ENCODE measurements at places on chromosomes 16 and 17.

DNA sequence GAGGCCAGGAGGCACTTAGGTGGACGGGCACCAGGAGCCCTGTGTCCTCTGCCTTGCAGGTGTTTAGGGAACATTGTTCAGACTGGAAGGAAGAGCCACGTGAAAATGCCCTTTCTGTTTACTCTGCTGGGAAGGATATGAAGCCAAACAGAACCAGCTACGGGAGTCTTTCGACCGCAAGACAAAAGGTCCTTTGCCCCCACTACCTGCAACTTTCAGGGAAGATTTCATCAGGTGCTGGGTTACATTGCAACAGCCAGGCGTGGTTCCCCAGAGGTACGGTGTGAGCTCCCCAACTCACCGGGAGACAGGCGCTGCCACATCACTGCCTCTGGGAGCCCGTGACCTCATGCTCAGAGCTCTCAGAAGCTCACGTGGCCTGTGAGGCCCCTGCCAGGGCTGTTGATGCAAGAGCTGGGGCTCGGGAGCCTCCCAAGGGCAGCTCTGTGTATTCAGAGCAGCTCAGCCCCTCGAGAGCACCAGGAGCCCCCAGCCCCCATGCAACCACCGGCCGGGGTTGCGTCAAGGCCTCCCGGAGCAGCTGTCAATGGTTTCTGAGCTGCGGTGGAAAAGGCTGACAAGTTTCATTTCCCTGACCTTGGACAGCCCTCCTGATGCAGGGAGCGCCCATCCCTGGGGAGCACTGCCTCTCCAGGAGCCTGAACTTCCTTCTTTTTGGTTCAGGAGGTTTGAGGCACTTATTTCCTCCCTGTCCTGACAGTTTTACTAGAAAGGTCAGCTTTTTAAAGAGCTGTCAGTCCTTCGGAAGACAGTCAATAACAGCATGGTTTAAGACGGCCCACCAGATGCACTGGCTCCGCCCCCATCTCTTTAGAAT is 42.1 kb downstream of the TBC1D16 start:
- DNase-seq = no peak

GRCh38 chr17:77601054-77601979 is 357.2 kb upstream of the TNRC6C start:
- DNase-seq = no peak

DNA sequence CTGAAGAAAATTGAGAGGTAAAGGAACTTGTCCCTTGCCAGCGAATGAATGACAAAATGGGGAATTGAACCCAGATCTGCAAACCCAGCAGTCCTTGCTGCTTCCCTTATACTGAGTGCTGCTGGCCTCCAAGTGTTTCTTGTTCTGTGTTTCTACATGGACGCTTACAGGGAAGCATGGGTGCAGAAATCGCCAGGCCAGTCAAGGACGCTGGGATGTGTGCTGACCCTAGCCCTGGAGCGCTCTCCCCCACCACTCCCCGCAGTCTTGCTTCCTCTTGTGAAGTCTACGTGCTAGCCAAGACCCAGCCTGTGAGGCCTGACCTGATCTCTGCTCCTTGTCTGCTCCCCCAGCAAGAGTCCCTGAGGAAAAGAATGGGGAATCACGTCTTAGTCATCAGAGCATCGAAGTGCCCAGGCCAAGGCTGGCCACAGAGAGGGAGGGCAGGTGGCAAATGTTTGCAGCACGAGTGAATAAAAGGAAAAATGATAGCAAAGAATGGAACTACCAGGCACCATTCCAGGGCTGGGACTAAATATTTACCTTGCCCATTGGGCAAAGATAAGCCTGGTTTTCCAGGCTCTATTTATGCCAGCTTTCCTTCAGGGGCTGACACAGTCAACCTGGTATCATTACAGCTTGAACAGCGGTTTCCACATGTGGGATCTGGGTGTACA is 17.4 kb downstream of the CA4 start:
- no peak for DNase-seq

GRCh38 chr16:87688876-87689815 is 76.6 kb downstream of the KLHDC4 start:
- no peak for DNase-seq

GRCh38 chr17:73954951-73955350 is 248.5 kb upstream of the RPL38 start:
- DNase-seq = no peak

- DNase-seq = no peak
Measured at GRCh38 chr16:85151603-85152413, 39.5 kb upstream of the CIBAR2 start.

DNA sequence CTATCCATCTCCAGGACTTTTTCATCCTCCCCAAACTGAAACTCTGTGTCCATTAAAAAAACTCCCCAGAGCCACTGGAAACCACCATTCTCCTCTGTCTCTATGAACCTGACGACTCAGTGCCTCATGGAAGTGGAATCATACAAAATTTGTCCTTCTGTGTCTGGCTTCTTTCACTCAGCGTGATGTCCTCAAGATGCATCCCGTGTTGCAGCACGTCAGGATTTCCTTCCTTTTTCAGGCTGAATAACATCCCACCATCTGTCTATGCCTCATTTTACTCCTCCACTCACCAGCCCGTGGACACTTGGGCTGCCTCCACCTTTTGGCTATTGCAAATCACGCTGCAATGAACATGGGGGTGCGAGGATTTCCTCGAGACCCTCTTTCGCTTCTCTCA is 12.6 kb upstream of the ALDH3A1 start:
- no peak for DNase-seq

DNA sequence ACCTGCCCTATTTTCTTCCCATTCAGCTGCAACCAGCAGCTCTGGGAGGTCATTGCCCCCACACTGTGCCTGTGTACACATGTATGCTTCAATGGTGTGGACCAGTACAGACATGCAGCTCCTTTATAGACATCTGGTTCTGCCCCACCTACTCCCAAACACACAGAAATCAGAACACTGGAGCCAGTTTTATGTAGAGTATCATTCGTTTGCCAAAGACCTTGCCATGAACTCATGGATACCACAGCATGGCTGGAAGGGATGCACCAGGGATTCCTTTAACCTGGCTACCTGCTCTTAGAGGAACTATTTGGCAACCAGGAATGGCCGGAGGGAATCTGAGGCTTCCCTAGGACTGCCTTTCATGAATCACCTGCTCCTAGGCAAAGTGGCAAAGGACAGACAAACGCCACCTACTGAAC is 60.4 kb downstream of the ZFHX3 start:
- DNase-seq = no peak

GRCh38 chr17:77034677-77035424 is 105.9 kb upstream of the SEC14L1 start:
- DNase-seq = no peak

- no peak for DNase-seq
Measured at GRCh38 chr17:29039764-29040598, 3.0 kb upstream of the PIPOX start.

GRCh38 chr16:23501291-23501690 is 9.0 kb downstream of the GGA2 start:
- DNase-seq = no peak

- no peak for DNase-seq
Measured at GRCh38 chr17:81243333-81243664, 4.2 kb downstream of the NDUFAF8 start.

GRCh38 chr16:46673320-46674013 is 15.5 kb downstream of the VPS35 start:
- no peak for DNase-seq

Data from GM19239 (cell line).